Stimulated activated CD4-positive, alpha-beta T cell treated with anti-CD3 and anti-CD28 coated beads, Interleukin-4, amount 100 ng/mL, for 4 hours (primary cell): ENCODE measurements at places on chromosomes 7 and 10.

DNA sequence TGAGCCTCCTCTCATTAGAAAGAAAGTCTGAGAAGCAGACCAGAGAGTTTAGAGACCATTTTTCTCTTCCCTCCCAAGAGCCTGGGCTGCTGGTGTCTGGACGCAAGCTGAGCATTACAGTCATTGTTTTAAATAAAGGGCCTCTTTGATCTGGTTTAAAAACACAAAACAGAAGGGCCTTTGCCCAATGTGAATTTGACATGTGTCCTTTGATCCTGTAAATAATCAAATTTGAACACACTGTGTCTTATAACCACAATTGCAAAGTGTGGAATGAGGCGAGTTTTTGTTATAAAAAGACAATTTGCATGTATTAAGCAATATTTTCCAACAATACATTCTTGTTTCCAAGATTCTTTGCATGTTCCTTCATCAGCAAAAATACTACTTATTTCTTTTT, 158.5 kb downstream of the C7orf25 start:
- DNase-seq: no peak

DNA sequence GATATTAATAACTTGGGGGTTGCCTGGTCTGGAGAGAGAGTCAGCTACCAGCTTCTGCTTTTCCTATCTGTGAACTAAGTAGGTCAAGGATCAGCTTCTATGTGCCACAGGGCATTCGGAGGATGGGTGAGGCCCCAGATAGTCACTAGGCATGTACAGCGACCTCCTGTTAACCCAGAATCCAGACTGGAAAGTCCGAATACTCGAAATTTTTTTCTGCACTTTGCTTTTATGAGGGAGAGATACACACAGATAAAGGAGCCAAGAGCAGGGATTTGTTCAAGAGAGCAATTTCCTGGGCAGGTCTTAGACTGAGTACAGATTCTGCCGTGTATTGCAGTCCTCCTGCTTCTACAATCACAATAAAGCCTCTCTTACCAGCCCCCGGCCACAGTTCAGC, 54.2 kb downstream of the EMX2 start:
- no peak for DNase-seq

- no peak for DNase-seq
Measured at GRCh38 chr7:82442492-82443035, 1.0 kb downstream of the CACNA2D1 start.

- DNase-seq: no peak
Measured at GRCh38 chr7:123372368-123372767, 162.0 kb downstream of the IQUB start.

GRCh38 chr7:46909601-46910051, 672.3 kb downstream of the TNS3 start:
- no peak for DNase-seq

DNA sequence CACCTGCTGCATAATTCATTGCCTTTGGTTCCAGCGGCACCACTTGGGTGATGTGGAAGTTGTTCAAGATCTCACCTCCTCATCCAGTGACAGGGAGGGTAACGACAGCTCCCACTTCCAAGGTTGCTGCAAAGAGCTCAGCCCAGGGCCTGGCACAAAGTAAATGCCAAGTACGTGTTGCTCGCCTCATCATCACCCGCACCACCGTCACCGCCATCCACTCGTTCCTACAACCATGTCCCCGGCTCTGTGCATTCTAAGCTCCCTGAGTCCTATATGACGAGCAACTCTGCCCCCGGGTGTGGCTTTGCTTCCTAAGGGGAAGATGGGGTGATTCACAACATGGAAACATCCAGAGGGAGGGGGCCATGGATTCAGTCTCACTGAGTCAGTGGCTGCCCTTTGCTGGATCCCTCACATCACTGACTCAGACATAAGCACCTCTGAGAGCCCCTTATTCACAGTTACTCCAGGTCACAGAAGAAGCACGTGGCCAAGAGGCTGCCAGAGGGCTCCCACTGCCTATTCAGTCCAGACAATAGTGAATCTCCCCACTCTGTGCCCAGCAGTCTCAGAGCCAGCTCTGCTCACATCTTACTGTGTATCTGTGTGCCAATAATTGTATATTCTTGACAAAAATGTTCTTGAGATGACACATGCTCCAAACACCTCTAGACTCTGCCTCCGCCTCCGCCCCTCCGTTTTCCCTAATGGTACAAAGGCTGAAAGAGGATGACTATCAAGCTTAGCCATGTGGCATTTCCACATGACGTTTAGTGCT, 159.1 kb downstream of the GFRA1 start:
- DNase-seq: no peak
